Eye (tissue), 1 donor: ENCODE measurements at places on chromosomes 7 and 10.

DNA sequence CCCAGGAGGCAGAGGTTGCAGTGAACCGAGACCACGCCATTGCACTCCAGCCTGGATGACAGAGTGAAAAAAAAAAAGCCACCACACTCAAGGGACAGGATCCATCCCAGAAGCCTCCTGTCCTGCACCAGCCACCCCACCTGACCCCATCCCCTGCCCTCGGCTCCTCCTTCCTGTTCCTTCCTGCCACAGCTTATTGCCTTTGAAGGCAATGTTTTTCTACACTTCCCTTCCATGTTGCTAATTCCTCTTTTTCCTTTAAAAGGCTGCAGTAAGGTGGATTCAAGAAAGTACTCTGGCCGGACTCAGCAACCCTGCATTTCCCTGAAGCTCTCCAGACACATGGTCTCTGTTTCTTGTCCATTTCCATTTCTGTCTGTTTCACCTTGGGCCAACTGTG, 80.9 kb downstream of the FAM171A1 start:
- no peak for DNase-seq

GRCh38 chr10:3995302-3996210, 210.5 kb upstream of the KLF6 start:
- no peak for DNase-seq

DNA sequence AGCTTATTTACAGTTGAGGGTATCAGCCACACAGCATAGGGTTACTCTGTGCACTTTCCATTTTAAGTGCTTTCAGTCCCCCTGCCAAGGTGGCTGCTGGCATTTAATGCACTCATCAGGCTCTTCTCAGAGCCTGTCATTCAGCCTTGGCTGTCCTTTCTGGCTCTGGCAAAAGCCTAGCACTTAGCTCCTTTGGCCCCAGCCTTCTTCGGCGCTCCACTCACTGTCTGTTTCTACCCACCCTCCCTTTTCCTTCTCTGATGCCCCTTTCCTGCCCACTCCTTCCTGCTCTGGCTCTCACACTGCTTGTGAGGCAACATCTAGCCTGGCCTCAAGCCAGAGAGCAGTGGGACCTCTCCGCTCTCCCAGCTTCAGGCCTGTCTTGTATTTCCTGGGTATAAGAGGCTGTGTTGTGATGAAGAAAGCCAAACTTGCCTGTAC, 60.2 kb downstream of the WIPF3 start:
- DNase-seq = no peak

GRCh38 chr7:43353902-43354301, 229.0 kb upstream of the STK17A start:
- DNase-seq = no peak

GRCh38 chr7:97555857-97556421, 175.9 kb upstream of the TAC1 start:
- DNase-seq = no peak

GRCh38 chr7:157662981-157663716, 326.3 kb downstream of the DNAJB6 start:
- peak; percentile 75 for DNase-seq

DNA sequence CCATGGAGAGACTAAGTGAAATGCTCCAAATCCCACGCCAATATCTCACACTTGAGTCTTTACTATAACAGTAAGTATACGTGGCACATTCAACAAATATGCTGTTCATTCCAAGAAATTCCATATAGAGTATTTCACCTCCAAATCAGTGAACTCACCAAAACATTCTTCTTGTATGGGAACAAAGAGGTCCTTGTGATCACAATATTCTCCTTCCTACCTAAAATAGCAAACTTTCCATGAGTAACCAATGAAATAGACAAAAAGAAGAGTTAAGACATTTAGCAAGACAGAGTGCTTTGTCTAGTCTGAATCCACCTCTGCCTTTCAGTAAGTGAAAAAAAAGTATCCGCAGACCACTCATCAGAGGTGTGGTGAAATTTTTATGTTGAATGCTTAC, 77.3 kb upstream of the NXPH1 start:
- no peak for DNase-seq

DNA sequence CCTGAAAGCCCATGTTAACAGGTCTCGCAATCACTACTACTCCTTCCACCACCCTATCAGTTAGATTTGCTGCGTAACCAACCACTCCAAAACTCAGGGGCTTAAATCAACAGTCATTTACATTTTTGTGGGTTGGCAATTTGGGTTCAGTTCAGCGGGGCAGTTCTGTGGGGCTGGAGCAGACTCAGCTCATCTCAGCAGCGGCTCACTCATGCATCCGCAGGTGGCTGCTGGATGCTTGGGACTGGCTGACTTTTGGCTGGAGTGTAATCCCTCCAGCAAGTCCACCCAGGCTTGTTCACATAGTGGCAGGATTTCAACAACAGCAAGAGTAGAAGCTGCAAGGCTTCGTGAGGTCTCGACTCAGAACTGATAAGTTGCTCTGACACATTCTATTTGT, 79.2 kb downstream of the NEUROD6 start:
- DNase-seq = no peak

GRCh38 chr10:20920061-20920460, 22.9 kb upstream of the NEBL start:
- DNase-seq = no peak

GRCh38 chr7:117997862-117998825, 124.9 kb upstream of the CTTNBP2 start:
- no peak for DNase-seq

GRCh38 chr7:88399036-88399435, 92.3 kb upstream of the STEAP4 start:
- DNase-seq = no peak

DNA sequence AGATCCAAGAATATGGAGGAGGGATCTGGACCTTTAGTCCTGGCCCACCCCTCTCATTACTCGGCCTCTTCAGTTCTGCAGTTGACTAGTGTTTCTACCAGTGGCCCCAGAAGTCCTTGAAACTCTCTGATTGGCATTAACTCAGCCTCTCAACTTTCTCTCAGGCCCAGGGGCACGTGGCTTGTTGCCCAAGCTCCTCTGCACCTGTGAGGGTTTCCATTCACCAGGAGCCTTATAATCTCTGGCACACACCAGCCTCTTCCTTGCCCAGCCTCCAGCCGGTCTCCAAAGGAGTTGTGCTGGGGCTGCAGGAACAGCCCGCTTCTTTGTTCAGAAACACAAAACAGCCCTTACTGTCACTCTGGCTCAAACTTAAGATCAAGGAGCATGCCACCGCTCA, 47.6 kb upstream of the ZPBP start:
- no peak for DNase-seq

- peak; percentile 48 for DNase-seq
Measured at GRCh38 chr7:25847336-25848070, 304.5 kb upstream of the NFE2L3 start.

GRCh38 chr10:13669182-13669855, 82.6 kb downstream of the PRPF18 start:
- DNase-seq = no peak
